ENCODE measurements at places on chromosomes 2 and 18.
A peak's percentile ranks its signal among the peaks of the same experiment; 100 is the strongest.

DNA sequence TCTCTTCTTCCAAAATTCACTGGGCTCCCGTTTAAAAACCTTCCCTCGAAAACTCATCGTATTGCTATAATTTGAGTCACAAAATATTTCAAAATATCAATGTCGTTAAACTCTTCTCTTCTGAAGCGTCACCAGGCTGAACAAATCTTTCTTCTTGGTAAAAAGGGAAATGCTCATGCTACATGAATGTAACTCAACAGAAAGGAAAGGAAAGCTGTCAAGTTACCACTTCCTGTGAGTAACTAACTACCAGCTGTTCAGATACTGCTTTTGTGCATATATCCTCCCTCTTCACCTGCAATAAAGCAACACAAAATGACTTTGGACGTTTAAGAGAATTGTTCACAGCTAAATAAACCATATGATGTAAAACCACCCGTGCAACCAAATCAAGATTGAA is 95.4 kb downstream of the DOCK10 start:
- DNase-seq: no peak

- DNase-seq: no peak
Observed at GRCh38 chr18:1993866-1994265, 577.4 kb downstream of the METTL4 start.

DNA sequence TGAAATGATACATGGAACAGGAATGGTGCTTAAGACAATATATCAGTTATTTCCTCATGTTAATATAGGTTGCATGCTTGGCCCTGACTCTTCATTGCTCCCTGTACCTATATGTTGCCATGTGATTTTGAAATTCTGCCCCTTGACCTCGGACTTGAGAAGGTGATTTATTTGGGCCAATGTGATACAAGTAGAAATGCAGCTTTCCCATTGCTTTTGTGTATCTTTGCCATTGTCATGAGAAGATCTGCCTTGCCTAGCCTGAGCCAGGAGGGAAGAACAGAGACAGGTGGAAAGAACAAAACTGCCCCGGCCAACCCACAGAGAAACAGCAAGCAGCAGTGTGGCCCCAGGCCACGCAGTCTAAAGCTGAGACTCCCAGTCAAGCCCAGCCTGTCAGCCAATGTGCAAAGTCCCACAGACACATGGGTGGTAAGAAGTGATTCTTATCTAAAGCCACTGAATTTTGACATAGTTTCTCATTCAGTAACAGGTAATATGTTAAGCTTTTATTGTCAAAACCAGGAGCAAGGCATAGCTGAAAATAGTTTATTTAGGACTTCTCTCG is 245.7 kb upstream of the RND3 start:
- DNase-seq: no peak

DNA sequence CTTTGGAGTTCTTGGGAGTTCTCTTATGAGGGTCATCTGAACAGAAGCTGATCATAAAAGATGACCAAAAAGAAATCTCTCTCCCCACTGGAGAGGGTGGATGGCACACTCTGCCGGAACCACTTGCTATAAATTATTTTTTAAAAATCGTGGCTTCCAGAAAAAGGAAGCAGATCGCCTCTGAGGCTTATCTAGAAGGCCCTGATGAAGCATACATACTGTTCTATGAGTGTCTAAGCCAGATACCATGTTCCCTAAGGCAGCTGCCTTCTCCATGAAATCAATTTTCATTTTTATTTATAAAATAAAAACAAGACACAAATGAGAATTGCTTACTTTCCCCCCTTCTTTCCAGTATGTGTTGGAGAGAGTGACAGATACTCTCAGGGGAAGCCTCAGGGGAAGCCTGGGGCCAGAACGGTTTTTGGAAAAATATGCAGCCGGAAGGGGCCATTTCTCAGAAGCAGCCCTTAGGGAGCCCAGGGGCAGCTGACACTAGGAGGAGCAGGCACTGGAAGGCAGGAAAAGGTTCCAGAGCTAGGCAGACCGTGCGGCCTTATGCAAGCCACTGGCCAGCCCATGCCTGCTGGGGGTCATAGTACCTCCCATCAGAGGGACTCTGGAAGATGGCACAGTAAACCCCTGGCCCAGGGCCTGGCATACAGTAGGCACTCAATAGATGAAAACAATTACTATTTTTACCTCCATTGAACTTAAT is 130.6 kb downstream of the CABLES1 start:
- no peak for DNase-seq

DNA sequence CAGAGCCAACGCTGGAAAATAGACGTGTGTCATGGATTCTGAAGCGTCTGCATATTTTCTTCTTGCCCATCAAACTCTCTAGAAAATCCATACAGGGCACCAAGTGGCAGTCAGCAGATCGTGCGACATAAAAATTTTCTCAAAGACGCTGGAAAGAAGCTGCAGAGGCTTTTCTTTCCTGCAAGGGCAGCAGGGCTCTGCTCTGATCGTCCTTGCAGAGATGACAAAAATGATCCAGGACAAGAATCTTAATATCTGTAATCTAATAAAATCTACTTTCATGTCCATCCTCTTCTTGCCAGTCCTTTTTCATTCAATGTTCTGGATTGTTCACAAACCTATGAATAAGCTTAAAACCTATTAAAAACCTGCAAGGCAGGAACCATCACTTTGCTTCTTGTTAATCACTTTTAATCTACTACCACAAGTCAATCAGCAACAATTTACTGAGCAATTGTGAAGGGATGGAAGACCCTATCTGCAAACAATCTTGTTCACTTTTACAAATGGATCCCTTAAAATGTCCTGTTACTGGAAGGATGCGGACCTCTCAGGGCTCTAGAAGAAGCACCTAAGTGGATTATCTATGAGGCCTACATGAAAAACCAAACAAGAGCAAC is 93.6 kb downstream of the MREG start:
- DNase-seq: no peak

DNA sequence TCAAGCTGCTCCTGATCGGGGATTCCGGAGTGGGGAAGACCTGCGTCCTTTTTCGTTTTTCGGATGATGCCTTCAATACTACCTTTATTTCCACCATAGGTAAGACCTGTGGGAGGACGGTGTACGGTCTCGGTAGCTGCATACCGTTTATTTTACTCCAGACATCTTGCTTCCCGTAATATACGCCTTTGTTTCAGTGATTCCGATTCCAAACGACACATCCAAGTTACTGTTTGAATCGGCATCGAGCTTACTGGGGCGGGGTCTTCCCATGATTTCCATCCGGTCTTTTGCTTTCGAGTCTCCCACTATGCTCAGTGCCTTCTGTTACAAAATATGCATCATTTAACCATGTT is 731 bp downstream of the RAB10 start:
- peak; percentile 16 for DNase-seq

DNA sequence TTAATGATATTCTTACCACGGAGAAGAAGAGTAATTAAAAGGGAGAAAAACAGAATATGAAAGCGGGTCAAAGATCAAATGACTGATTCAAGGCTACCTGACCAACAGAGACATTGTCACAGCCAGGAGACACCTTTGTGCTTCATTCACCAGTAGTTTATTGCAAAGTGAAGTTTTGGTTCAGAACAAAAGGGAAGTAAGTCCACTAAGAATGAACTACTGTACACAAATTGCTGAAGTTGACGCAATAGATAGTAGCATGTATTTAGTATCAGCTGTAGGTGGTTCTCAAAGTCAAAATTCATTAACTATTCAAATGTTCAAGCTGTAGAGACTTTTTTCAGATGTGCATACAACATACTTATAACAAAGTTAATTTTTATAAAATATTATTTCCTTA is 64.7 kb upstream of the COX7A2L start:
- no peak for DNase-seq

DNA sequence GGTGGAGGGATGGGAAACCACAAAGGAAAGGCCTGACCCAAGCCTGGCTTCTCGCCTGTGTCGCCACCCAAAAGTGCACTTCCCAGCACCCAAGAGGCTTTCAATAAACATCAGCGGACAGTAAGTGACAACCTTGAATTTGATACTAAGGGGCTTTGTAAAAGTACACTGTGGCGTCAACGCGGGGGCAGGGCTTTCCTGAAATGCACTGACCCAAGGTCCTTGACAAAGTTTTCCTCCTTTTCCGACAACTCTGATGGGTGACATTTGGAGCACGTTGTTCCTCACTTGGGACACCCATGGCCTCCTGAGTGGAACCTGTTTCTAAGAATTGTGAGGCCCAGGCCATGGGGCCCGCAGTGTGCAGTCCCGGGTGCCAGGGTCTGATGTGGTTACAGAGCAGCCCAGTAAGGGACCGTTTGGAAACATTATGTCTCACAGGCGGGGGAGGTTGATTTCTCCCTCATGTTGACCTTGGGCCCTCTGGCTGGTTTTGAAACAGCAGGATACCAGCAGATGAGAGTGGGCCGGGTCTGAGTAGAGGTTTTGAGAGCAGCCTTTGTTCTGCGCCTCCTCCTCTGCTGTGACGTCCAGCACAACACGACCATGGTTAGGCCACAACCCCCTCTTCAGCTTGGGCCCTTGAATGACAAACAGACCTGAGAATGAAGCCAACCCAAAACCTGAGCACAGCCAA is 2.8 kb upstream of the ZBTB14 start:
- no peak for DNase-seq

- no peak for DNase-seq
Observed at GRCh38 chr2:96929245-96929925, 57.0 kb downstream of the FAM178B start.

DNA sequence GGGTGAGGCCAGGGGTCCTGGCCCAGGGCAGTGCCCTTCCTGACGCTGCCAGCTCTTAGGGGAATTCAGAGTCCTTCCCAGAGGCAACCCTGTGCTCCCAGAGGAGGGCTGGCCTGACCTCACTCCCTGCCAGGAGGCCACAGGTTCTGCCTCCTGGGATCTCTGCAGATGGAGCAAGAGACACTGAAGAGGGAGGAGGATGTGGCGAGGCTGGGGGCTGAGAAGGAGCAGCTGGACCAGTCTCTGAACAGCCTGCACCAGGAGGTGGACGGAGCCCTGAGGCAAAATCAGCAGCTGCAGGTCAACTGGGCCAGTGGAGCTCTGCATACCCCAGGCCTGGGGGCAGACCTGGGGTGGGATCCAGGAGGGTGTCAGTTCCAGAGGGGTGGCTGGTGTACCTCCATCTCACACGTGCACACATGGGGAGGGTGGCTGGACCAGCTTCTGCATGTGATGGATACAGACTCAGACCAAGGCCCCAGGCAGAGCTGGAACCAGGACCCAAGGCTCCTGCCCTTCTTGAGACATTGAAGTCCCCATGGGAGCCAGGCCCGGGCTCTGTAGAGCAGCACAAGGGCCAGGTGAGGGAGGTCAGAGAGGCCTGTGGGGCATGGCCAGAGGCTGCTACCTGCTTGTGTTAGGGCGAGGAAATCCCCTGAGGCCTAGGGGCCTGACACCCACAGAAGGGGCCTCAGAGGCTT is 9.7 kb upstream of the SNED1 start:
- DNase-seq: peak; percentile 6

DNA sequence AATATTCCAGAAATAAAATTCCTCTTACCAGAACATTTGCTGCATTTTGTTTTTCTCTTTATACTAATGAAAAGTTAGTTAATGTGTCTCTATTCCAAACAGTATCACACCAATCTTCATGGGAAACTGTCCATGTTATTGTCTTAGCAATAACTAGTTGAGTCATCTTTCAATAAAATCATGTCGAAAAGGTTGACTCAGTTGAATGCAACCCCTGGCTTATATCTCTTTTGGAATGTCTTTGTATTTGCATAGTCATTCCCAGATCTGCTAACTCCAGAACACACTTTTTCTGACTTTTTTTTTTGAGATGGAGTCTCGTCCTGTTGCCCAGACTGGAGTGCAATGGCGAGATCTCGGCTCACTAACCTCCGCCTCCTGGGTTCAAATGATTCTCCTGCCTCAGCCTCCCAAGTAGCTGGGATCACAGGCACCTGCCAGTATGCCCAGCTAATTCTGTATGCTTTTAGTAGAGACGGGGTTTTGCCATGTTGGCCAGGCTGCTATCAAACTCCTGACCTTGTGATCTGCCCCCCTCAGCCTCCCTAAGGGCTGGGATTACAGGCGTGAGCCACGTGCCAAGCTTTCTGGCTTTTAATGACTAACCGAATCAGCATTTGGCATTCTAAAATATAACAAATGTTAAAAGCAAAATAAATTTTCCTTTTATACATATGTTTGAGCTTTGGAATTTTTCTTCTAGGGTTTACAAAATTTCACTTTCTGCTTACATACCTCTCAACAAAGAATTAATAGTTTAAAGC is 133.2 kb upstream of the GULP1 start:
- no peak for DNase-seq

- no peak for DNase-seq
Observed at GRCh38 chr2:66633631-66634030, 198.7 kb downstream of the MEIS1 start.

DNA sequence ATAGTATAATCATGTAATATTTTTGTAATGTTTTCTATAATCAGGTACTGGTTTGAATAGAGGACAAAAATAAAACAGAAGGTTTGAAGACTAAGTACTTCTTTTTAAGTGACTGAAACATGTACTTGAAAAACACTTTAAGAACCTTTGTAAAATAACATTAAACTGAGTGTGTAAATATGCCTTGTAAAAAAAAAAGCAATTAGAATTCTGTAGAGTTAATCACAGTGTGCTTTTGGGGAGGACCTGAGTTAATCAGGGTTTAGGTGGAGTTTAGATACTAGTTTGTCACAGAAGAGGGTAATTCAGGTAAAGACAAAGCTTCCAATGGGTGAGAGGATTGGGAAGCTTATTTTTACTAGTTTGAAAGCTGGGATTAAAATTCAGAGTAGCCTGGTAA is 10.3 kb downstream of the MBD5 start:
- no peak for DNase-seq

GRCh38 chr18:13007248-13007560 is 16.0 kb downstream of the CEP192 start:
- no peak for DNase-seq

GRCh38 chr18:63586966-63587365 is at the start of gene SERPINB13:
Gene SERPINB13, plus strand, starts transcription at chr18:63587343. Its CDS starts 1,325 bp downstream, at chr18:63588668.
- DNase-seq: no peak

DNA sequence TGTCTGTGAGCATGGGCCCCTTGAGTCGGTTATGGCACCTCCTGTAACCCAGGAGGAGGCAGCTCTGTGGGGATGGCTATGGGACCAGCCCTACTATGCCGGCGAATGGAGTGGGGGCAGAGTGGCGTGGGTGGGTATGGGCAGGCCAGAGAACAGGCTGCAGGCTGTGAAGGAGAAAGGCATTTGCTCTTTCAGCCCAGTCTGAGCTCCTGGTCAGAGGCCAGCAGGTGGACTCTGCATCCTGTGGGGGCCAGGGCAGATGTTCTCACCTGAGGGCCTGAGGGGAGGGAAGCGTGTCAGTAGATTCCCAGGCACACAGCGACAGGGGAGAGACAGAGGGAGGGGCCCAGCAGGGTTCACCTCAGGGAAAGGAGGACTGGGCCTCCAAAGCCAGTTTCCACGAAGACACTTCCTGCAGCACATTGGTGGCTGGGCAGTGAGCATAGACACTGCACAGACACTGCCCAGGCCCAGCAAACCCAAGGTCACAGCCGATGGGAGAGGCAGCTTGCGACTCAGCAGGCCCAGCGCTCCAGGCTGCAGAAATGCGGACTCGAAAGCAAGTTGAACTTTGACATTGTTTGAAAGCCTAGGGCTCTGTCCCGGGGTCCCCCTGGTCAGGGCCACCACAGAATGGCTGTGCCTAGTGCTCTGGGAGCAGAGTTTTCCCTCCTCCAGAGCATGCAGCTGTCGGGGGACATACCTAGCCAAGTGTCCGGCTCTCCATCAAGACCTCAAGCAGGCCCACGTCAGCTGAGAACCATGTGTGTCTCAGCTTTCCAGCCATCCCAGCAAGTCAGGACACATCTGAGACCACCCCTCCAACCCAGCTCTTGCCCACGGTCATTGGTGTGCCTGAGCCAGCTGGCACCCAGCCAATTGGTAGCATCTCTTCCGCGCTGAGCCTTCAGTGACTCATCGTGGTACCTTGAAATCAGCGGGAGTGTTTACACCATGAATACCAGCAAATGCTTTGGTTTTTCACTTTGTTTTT is 53.8 kb downstream of the TGOLN2 start:
- DNase-seq: peak; percentile 65
